ENCODE measurements at places on chromosomes 12 and 14. TPM values are rescaled to one million over a fixed set of nuclear protein-coding genes. Genes with fewer than 3 reads are reported as not detected.

BAG5 gene
- total RNA-seq: 25.4 TPM

GRCh38 chr14:76924371-76925096, 98.3 kb downstream of the LRRC74A start:
- peak; percentile 39 for DNase-seq

GRCh38 chr14:97486601-97487120, 689.5 kb downstream of the VRK1 start:
- DNase-seq: no peak

DNA sequence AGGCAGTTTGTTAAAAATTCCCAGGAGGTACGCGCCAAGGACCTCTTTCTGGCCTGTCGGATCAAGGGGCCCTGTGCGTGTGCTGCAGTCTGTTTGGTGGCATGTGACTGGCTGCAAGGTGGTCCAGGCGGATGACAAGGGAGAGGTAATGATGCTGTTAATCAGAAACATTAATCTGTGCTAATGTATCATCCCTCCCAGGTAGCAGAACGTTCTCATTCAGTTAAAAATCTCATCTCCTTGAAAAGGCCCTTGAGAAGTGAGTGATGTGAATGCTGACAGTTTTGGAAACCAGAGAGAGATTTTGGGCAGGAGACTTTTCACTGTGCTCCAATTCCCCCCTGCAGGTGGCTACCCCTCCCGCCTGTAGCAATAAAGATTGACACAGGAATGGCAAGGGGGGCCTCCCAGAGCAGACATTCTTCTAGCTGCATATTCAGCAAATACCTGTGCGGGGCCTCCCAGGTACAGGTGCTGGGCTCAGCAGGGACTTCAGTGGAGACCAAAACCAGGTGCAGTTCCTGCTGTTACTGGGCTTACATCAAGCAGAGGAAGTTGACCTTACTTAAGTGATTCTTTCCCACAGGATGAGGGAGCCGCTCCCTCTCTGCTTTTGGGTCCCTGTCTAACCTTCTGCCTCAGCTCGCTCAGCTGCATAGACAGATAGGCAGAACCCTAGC, 364.8 kb downstream of the CACNA1C start:
- no peak for DNase-seq

GRCh38 chr14:51993285-51993920, 4.1 kb downstream of the RTRAF start:
- no peak for DNase-seq
